Progenitor cell of endocrine pancreas (in vitro differentiated cells): ENCODE measurements at places on chromosomes 16 and 17.

GRCh38 chr17:80287038-80287437 lies 26.4 kb downstream of the RNF213 start:
- DNase-seq = no peak
- H3K4me1 ChIP-seq = no peaks in the 10 kb centered on the region
- no peaks in the 10 kb centered on the region for H3K27me3 ChIP-seq
- H3K27ac ChIP-seq = no peak overlapping the region

DNA sequence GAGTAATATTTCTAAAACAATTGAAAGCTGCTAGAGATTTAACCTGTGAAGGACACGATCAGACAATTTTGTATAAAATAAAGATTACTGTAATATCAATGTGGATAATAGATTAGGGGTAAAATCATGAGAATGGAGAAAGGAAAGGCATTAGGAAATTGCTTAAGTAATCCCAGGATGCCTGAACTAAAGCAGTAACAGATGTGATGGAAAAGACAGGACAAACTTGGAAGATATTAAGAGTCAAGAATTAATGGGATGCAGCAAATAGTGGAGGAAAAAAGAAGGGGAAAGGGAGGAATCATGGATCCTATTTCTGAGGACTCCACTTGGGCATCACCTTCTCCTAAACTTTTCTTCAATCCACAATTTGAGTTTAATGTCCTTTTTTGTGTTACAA lies 437.1 kb upstream of the PMFBP1 start:
- peaks cover 1% of the 10 kb centered on the region for H3K4me1 ChIP-seq
- no peak overlapping the region for H3K4me3 ChIP-seq
- H3K27ac ChIP-seq = no peak overlapping the region
- DNase-seq = no peak

GRCh38 chr16:24820522-24820921 lies 25.2 kb upstream of the SLC5A11 start:
- no peaks in the 10 kb centered on the region for H3K27me3 ChIP-seq
- peaks cover 34% of the 10 kb centered on the region for H3K36me3 ChIP-seq
- DNase-seq = no peak
- H3K4me1 ChIP-seq = peaks cover 6% of the 10 kb centered on the region
- no peak overlapping the region for H3K4me3 ChIP-seq

DNA sequence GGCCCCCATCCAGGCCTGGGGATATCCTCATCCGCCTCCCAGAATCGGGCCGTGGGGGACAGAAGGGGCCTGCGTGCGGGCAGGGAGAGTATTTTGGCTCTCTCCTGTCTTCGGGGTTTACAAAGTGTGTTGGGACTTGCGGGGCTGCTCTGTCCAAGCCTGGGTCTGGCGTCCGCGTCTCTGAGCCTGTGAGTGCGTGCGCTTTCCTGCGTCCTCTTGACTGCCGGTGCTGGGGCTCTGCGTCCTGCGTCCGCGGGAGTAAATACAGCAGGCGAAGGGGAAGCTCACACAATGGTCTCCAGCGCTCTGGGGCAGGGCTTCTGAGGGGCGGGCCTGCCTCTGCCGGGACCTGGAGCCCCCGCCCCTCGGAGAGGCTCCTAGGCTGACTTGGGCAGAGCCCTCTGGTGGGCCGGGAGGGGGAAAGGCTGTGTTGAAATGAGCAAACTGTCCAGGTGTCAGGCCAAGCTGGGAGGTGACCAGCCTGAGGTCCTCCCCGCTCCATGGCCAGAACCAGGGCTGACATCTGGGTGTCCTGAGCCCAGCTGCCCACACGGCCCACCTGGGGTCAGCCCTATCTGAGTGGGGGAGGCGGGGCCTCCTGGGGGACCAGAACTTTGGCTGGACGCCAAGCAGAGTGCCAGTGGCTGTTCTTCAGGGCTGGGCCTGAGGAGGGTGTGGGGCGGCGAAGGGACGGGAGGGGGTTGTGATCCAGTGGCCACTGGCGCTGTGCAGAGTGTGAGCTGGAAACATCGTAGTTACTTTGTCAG lies 233.6 kb downstream of the SEC14L1 start:
- peak overlapping the region; percentile 99 for H3K27ac ChIP-seq
- peak overlapping the region; percentile 97 for H3K4me3 ChIP-seq
- peaks cover 59% of the 10 kb centered on the region for H3K4me1 ChIP-seq
- no peaks in the 10 kb centered on the region for H3K36me3 ChIP-seq
- no peaks in the 10 kb centered on the region for H3K27me3 ChIP-seq
- DNase-seq = peak; percentile 73

DNA sequence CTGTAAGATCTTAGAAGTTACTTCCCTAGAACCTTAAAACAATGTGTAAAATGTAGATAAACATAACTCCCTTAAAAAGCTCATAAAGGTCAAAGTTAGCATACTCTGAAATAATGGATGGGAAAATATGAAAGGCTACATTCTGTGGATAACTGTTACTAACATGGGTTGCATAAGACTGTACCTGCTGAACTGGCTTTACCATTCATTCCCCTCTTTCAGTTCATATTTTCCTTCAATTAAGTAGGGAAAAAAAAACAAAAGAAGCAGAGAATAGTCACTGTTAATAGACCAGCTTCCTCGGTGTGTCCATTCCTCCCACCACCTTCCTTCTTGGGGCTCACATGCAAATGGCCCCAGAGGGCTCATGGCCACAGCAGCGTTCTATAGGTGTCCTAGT lies 7.5 kb upstream of the MEIOB start:
- DNase-seq = no peak
- peaks cover 34% of the 10 kb centered on the region for H3K27me3 ChIP-seq
- no peak overlapping the region for H3K27ac ChIP-seq
- H3K4me3 ChIP-seq = no peak overlapping the region

DNA sequence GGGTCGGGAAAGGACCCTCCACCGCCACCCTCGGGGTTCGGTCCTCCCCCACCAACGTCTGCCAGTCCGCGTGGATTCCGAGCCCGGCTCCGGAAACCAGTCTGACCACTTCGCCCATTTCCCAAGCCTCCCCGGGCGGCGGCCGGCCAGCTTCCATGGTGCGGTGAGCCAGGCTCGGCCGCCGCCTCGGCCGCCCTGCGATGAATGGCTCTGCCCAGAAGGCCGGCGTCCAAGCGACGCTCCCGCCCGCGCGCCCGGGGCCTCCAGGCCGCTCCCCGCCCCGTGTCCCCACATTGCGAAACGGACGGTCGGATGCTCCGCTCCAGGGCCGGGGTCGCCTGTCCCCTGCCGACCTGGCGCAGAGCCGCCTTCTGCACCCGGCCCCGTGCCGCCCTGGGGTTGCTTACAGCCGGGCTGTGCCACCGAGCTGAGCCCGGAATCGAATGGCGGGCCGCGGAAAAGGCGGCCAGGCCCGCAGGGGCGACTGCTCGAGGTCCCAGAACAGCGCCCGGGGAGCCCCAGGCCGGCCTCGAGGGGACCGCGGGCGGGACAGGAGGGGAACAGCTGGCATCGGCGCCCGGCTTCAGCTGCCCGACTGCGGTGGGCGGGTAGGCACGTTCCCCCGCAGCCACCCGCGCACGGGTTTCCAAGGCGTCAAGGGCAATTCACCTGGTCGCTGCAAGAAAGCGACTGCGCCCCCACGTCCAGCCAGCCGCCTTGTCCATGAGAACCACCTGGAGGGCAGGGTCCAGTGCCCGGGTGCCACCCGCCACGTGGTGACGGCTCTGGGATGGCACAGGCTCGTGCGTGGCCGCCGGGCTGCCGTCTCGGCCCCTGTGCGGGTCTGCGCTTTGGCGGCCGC lies 18.3 kb upstream of the CBX8 start:
- no peak overlapping the region for H3K27ac ChIP-seq
- H3K4me3 ChIP-seq = no peak overlapping the region
- peaks cover 20% of the 10 kb centered on the region for H3K4me1 ChIP-seq
- peaks cover 62% of the 10 kb centered on the region for H3K27me3 ChIP-seq

DNA sequence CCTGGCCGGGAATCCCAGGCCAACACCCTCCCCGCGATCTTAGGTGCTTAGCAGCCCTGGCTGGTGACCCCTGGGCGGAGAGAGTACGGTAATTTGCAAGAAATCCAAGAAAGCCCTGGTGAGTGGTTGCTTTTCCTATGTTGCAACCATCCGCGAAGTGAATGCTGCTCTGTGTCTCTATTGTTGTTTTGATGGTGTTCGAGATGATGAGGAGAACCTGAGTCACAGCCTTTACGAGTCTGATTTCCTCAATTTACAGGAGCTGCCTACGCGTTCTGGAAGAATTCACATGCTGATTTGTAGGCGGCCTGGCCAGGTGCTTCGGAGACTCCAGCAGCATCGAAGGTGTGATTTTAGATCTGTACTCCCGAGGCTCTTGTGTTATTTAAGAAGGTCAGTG lies 63.3 kb downstream of the TMEM235 start:
- no peaks in the 10 kb centered on the region for H3K4me1 ChIP-seq
- DNase-seq = no peak
- H3K27ac ChIP-seq = no peak overlapping the region
- no peaks in the 10 kb centered on the region for H3K36me3 ChIP-seq
- peaks cover 4% of the 10 kb centered on the region for H3K27me3 ChIP-seq

GRCh38 chr16:86508947-86509758 lies 1.2 kb upstream of the FOXF1 start:
- peaks cover 74% of the 10 kb centered on the region for H3K27me3 ChIP-seq
- peaks cover 5% of the 10 kb centered on the region for H3K4me1 ChIP-seq
- H3K36me3 ChIP-seq = no peaks in the 10 kb centered on the region
- H3K4me3 ChIP-seq = peak overlapping the region; percentile 31
- peak overlapping the region; percentile 62 for H3K27ac ChIP-seq
- no peak for DNase-seq

DNA sequence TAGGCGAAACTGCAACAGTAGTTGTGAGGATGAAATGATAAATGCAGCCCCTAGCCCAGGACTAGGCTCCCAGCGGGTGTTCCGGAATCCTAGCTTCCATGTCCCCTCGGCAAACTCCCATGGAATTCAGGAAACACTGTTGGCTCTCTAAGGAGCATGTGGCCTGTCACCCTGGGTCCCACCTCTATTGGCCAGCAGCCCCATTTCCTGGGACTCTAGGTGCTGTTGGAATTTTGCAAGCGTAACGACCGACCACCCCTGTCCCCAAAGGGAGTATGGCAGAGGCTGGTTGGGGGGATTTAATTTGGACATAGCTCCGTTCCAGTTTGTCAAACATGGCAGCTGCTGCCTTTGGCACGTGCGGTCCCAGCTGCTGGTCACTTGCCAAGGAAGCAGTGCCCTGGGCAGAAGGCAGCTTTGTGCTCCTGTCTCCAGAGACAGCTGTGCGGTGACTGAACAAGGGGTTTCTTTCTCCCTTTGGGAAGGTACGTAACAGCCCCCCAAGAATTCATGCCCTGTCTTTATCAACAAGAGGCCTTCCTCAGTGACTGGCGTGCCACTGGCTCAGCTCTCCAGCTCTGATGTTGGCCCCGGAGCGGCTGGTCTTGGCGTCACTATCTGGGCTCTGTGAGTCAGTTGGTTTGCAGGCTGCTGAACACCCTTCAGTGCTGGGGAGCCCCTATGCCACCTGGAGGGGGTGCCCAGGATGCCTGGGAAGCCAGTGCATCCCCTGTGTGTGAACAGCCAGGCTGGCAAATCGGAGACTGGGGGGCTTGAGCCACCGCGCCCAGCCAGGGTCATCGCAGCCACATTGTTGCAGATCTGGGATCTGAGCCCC lies 235.2 kb upstream of the TNRC6C start:
- H3K36me3 ChIP-seq = no peaks in the 10 kb centered on the region
- DNase-seq = no peak
- peaks cover 18% of the 10 kb centered on the region for H3K27me3 ChIP-seq
- no peak overlapping the region for H3K27ac ChIP-seq
- no peaks in the 10 kb centered on the region for H3K4me1 ChIP-seq
- no peak overlapping the region for H3K4me3 ChIP-seq

DNA sequence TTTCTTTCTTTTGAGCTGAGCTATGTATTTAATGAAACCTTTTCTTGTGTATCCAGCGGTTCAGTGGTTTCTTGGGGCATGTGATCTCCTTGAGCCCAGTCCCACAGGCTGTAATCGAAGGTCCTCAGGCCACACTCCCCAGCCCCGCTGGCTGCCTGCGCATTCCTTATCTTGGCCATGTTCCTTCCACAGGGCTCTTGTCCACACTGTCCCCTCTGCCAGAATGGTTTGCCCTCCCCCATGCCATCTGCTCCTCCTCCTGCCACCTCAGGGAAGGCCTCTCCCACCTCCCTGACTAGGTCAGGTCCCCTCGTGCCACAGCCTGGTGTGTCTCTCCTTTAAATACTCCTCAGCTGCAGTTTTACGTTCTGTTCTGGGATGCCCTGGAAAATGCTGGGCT lies 12.1 kb upstream of the NLRC5 start:
- no peak for DNase-seq
- no peaks in the 10 kb centered on the region for H3K4me1 ChIP-seq
- H3K27me3 ChIP-seq = peaks cover 20% of the 10 kb centered on the region
- no peak overlapping the region for H3K4me3 ChIP-seq
- H3K27ac ChIP-seq = no peak overlapping the region

DNA sequence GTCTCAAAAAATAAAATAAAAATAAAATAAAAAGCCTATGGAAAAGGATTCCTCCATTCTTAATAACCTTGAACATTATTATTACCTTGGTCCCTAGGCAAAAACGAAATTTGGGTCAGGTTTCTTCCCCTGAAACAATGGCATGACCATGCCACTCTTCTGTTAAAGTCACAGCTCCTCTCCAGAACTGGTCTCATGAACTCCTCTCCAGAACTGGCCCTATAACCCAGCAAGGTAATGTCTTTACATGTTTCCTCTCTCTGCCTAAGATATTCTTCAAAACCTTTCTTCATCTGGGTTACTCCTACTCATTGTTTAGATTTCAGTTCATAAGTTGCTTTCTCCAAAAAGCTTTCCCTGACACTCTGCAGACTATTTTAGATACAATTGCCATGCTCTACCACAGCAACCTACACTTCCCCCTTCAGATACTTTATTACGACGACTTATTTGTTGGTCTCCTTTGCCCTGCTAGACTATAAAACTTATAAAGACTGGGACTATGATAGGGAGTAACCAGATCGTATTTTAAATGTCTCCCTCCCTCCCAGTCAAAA lies 13.5 kb downstream of the TRIM37 start:
- H3K27me3 ChIP-seq = no peaks in the 10 kb centered on the region
- H3K27ac ChIP-seq = no peak overlapping the region
- no peak overlapping the region for H3K4me3 ChIP-seq
- H3K36me3 ChIP-seq = peaks cover 8% of the 10 kb centered on the region
- H3K4me1 ChIP-seq = peaks cover 2% of the 10 kb centered on the region

- peaks cover 35% of the 10 kb centered on the region for H3K4me1 ChIP-seq
- H3K4me3 ChIP-seq = peak overlapping the region; percentile 29
- peak; percentile 42 for DNase-seq
- no peaks in the 10 kb centered on the region for H3K27me3 ChIP-seq
Measured at GRCh38 chr17:79993390-79994227, 42.1 kb downstream of the TBC1D16 start.

DNA sequence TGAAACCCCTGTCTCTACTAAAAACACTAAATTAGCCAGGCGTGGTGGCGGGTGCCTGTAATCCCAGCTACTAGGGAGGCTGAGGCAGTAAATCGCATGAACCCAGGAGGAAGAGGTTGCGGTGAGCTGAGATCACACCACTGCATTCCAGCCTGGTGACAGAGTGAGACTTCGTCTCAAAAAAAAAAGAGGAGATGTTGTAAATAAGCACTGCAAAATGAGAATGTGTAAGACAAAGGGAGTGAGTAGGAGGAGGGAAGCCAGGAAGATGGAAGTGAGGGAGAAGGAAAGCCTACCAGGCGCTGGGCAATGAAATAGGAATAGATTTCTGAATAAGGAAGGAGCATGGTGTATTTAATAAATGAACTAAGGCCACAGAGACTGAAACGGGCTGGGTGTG lies 8.7 kb upstream of the PRPF8 start:
- H3K27me3 ChIP-seq = no peaks in the 10 kb centered on the region
- no peak overlapping the region for H3K27ac ChIP-seq
- DNase-seq = no peak
